DMS79 (cell line): ENCODE measurements at places on chromosomes 4 and X.

DNA sequence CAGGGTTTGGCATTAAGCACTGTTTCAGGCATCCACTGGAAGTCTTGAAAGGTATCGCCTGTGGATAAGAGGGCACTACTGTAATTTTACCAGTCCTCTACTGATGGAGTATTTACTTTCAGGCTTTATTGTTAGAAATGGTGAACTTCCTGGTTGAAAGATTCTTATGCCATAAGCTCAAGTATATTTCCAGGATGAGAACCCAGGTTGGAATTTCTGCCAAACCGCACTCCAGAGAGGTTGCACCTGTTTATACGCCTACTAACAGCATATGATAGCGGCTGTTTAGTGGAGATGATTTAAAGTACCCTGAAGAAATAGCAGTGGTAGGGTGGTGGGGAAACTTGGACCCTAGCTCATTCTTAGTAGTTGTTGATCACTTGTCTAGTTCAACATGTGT is 9.9 kb downstream of the FNIP2 start:
- peak; percentile 79 for DNase-seq

- no peak for DNase-seq
These were observed 63.4 kb downstream of the EFHC2 start for GRCh38 chrX:44280116-44280515.

GRCh38 chr4:76305971-76306881 is at the start of gene STBD1:
STBD1 (plus strand) TSS chr4:76306733; CDS start chr4:76306770, 37 bp downstream.
- DNase-seq: no peak

GRCh38 chr4:185196437-185196836 is 7.4 kb downstream of the CFAP97 start:
- no peak for DNase-seq

DNA sequence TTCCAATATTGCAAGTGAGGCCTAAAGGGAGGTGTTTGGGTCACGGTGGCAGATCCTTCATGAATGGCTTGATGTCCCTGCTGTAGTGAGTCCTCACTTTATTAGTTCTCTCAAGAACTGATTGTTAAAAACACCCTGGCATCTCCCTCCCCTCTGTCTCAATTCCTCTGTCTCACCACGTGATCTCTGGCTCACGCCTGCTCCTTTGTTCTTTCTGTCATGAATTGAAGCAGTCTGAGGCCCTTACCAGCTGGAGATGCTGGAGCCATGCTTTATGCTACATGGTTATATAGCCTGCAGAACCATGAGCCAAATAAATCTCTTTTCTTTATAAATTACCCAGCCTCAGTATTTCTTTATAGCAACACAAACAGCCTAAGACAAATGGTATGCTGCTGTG is 980.7 kb upstream of the GRIA3 start:
- DNase-seq: no peak

DNA sequence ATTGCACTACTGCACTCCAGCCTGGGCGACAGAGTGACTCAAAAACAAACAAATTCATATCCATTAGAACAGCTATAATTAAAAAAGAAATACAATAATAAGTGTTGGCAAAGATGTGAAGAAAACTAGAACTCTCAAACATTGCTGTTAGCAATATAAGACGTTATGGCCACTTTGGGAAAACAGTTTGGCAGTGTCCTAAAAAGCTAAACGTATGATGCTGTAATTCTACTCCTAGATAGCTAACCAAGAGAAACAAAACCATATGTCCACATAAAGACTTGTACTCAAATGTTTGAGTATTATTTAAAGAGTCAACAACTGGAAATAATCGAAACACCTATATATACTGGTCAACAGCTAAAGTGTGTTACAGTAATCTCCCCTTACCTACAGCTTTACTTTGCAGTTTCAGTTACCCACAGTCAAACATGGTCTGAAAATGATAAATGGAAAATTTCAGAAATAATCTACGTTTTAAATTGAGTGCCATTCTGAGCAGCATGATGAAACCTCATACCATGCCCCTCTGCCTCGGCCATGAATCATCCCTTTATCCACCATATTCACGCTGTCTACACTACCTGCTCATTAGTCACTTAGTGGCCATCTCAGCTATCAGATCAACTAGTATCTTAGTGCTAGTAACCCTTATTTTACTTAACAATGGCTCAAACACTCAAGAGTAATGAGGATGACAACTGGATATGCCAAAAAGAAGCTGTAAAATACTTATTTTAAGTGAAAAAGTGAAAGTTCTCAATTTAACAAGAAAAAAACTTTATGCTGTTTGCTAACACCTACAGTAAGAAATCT is 4.9 kb downstream of the ELF2 start:
- DNase-seq: no peak

DNA sequence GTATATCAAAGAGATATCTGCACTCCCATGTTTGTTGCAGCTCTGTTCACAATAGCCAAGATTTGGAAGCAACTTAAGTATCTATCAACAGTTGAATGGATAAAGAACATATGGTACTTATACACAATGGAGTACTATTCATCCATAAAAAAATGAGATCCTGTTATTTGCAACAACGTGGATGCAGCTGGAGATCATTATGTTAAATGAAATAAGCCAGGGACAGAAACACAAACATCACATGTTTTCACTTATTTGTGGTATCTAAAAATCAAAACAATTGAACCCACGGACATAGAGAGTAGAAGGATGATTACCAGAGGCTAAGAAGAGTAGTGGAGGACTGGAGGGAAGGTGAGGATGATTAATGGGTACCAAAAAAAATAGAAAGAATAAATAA is 14.2 kb downstream of the IQCM start:
- no peak for DNase-seq

DNA sequence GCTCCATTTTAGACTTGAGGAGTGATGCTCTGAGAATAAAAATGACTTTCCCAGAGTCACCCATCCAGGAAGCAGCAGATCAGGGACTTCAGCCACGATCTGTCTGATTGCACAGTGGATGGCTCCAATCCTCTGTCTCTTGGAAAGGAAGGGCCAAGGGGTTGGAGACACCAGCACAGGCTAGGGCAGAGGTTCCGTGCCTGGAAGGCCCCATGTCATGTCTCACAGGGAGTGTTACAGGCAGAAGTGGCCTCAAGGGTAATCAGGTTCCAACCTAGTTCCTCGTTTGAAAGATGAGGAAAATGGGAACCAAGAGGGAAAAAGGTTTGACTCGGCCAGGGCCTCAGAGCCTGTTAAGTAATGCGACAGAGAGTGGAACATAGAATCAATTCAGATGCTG is 160.0 kb downstream of the EFNB1 start:
- no peak for DNase-seq

DNA sequence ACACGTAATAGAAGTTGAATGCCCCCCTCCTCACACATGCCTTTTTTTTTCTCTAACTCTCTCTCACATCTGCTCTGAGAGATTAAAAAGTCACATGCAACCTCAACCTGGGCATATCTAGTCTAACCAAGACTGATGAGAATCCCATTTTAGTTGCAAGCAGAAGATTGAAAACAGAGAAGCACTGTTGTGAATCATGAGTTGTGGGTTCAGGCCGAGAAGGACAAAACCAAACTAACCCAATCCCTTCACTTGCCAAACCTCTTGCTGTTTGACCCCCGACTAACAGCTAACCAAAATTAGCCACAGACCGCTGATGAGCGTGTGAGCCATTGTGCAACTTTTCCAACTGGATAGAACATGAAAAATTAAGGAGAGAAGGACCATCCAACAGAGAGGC is 31.8 kb downstream of the CXCL1 start:
- no peak for DNase-seq

- DNase-seq: no peak
These were observed 142.9 kb downstream of the PCDH7 start for GRCh38 chr4:30863021-30863420.

GRCh38 chrX:130975947-130976346 is 72.9 kb upstream of the ENOX2 start:
- DNase-seq: no peak

DNA sequence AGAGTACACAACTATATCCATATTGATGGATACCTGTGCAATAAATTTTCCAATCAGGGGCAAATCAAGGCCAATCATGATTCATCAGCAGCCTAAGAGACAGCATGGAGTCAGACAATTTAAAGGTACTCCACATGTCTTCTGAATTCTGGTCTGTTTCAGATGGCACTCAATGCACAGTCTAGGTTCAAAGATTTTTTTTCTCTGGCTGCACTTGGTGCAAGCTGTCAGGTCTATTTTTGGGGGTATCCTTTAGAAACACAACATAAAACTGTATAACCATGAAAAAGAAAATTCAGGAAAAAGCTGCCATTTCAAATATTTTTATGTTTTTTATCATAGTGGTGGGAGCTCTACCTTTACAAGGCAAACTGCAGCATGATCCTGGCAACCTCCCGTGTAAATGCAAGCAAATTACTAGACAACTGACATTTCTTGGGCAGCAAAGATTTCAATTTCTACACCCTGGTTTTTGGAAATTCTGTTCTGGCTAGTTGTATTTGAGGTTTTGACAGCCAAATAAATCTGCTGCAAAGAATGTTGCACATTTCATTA is 310.3 kb downstream of the KCNIP4 start:
- no peak for DNase-seq

GRCh38 chrX:22105971-22106370 is 73.8 kb downstream of the PHEX start:
- DNase-seq: no peak

DNA sequence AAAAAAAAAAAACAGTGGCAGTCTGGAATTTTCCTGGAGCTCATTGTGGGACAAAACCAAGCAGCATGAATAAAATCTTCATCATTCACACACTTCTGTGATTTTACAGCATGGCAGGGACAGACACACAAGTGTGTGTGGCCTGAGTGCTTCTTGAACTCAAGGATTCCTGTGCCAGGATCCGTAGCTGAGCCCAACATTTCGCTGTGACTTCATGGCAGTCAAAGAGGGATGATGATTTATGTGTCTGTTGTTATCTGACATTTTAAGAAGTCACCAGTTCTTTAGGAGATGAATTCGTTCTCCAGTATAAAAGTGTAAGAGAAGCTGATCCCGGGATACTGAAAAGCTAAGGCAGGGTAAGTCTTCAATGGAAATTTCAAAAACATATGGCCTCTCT is 57.0 kb downstream of the ING2 start:
- no peak for DNase-seq

GRCh38 chrX:121455890-121456289 is 408.5 kb downstream of the GLUD2 start:
- no peak for DNase-seq

GRCh38 chr4:39936565-39937418 is 40.9 kb downstream of the PDS5A start:
- no peak for DNase-seq

DNA sequence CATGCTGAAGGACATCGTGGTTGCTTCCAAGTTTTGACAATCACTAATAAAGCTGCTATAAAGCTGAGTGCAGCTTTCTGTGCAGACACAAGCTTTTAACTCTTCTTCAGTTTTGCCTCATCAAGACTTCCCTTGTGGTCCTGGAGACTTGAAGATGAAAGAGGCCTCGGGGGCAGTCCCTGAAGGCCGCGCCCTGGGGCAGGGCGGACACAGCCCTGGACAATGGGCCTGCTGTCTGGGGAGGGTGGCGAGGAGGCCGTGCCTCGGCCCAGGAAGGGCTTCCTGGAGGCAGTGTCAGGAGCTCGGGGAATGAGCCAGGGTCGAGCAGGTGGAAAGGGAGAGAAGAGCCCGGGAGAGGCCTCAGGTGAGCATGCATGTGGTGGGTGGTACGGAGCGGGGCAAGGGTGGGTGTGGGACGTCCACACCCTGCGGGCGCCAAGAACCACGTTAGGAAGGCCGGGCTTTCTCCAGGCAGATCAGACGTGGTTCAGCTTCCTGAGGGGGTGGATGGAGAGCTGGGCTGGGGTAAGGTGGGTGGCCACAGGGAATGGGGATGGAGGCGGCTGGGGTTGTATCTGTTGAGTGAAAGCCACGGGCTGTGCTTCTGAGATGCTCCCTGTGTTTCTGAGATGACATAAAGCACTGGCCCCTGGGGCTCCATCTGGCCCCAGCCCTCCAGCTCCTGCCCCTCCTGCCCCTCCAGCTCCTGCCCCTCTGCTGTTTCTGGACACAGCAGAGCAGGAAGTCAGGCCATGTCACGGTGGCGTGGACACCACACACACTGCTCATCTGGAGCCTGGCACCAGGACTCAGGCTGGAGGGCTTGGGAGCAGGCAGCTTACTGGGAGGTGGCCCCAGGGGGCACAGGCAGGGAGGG is 21.5 kb downstream of the ADRA2C start:
- no peak for DNase-seq

- DNase-seq: no peak
These were observed 12.0 kb upstream of the EXOC1L start for GRCh38 chr4:55807556-55807955.

- DNase-seq: no peak
These were observed 266.6 kb downstream of the MID1IP1 start for GRCh38 chrX:39067866-39068265.

DNA sequence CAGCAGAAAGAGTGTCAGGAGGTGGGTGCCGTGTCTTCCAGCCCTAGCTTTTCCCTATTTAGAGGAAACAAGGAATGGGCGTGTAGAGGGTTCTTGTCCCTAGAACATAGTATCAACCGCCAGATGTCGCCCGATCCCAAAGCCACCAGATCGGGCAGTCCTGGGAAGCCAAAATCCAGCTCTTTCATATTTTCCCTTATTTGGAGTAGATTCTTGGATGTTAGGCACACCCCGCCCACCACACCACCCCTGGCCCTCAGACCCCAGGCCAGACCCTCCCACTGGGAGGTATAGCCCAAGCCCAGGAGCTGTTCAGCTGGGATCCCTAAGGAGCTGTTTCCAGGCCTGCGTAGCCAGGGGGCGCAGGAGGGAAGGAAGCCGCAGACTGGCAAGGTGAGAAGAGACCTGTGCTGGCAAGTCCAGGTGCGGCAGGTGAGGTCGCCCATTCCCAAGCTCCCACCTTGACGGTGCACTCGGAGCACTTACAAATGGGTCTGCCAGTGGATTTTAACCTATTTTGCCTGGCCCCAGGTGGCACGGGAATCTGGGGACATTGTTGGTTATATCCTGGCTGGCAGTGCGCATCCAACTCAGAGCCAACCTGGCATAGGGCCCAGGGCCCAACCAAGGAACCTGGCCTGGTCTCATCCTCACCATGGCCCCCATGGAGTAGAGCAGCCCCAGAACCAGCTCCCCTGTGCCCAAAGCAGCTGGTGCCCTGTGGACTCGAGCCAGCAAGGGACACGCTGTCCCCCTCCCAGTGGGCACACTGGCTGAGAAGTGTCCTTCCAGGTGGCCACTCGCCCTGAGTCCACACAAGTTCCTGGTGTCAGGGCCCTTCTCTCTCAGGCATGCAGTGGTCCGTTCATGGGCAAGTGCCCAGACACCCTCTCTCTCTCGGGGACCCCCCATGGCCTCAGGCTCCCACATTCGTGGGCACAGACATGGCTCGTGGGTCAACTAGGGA is 811 bp downstream of the FLNA start:
- DNase-seq: peak; percentile 60

DNA sequence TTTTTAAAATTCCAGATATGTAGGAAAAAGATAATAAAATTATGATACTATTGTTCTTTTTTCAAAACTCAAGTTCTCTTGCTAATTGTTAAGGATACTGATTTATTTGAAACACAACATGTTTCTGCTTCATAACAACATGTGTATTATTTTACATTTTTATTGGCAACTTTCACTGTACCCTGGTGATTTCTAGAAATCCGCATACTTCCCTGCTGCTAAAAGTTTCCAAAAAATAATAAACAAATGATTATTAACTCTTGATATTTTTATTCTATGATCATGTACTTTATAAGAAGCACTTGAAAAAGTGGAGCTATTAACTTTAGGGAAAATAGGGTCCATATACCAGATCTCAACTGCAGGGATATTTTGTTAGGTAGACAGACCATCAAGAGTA is 71.2 kb upstream of the HCCS start:
- DNase-seq: no peak

GRCh38 chr4:140003876-140004548 is 150.0 kb downstream of the MAML3 start:
- DNase-seq: no peak
